Activated CD8-positive, alpha-beta memory T cell treated with anti-CD3 and anti-CD28 coated beads for 1 hour (primary cell): ENCODE measurements at places on chromosomes 1 and 21.

DNA sequence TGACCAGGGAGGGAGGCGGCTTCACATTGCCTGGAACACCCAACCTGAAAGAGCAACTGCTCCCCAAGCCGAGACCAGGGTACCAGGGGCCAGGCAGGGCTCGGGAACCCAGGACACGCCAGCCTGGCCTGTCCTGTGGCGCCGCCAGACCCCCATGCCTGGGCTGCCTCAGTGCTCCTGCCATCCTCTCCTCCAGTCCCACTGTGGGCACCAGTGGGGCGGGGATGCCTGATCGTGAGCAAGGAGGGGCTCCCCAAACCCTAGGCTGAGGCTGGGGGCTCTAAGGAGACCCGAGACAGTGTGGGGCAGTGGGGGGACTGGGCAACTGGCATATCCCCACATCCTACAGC is 45.1 kb downstream of the WNT9A start:
- DNase-seq = no peak

GRCh38 chr1:78375996-78376395 is 114.8 kb upstream of the PTGFR start:
- DNase-seq = no peak

GRCh38 chr1:180290265-180291001 is 60.4 kb downstream of the LHX4 start:
- no peak for DNase-seq

DNA sequence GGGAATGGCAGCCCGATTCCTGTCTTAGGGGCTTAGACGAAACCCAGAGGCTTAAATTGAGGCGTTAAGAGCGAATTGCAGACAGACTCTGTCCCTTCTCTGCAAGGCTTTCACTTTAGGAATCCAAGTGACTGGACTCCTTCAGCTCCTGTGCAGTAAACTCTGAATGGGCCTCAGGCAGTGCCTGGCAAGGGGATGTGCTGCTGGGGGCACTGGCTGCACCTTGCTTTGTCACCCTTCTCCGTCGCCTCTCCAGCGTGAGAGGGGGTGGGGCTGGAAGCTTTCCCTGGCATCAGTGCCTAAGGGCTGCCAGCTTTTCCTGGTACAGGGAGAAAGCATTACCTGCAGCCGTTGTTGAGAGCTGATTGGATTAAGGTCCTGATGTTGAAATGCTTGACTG is 39.9 kb upstream of the NFASC start:
- DNase-seq = no peak

GRCh38 chr1:176880955-176881595 is 283.4 kb downstream of the ASTN1 start:
- peak; percentile 24 for DNase-seq

DNA sequence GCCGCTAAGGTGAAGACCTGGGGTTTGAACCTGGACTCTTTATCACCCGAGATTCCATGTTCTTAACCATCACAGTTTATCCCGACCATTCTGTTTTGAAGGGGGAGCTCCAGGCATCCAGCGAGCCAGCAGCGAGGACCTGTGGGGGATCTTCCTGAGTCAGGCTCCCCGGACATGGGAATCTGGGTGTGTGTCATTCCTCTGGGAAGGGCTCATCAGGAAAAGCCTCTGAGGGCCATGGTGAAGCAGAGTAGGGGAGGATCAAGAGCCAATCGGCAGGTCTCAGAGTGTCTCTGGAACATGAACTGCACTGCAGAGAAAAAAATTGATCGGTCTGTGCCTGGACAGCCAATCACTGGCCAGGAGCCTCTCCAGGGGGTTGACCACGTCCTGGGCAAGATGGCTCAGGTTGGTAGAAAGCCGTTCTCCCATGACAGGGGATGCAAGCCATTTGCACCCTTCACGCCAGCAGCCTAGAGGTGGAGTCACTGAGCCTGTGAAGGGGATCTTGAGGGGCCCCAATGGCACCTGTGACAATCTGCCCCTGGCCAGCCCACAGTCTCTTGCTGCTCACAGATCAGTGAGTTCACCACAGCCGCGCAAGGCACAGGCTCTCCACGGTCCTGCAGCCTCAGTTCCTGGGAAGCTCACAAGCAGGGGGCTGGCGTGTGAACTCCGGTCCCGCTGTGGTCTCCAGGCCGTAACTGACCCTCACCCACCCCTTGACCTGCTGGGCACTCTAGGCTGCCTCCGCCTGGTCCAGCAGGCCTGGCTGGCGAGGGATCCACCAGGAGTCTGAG is 20.4 kb upstream of the ACTRT2 start:
- DNase-seq = no peak

GRCh38 chr1:231418101-231418740 is 3.9 kb downstream of the EGLN1 start:
- no peak for DNase-seq

- no peak for DNase-seq
These were observed 85.1 kb upstream of the CSF3R start for GRCh38 chr1:36567601-36568341.

- DNase-seq = no peak
These were observed 139.4 kb downstream of the DHRS3 start for GRCh38 chr1:12478612-12478985.

DNA sequence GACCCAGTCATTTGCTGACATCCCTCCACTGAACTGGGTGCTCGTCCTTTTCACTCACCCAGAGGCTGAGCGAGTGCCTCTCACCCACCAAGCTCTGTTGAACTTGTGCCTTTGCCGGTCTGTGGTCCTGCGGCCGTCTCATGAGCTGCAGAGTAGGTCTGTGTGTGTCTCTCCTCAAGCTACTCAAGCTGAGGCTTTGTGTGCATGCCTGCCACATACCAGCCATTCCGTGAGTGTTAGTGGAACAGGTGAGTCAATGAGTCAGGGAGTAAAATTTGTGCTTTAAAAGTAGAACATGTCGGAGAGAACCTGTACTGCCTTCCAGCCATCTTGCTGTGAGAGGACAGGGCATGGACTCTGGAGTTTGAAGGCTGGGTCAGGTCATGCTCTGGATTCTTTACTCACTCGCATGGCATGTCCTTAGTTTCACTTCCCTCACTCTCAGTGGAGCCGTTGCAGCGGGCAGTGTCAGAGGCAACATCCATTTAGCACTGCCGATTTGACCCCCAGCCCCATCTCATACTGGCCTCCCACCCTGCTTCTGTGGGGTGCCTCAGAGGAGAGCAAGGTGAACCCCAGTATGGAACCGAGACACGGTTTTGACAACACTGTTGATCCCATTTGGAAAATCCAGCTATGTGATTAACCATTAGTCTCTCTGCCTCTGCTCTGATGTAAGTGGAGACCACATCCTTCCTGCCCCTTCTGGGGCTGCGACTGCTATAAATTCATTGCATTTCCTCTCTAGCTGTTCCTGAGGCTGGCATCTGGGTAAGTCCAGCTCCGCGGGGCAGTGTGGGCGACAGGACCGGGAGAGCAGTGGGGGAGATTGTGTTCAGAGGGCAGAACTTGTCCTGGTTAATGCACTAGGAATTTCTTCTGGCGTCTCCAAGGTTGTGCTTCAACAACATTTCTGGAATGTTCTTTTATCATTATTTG is at the start of gene NLRP3:
Gene NLRP3 (plus strand): TSS at position 751 of the 939 bp plus-strand sequence. CDS start 2,628 bp downstream, outside the sequence.
- no peak for DNase-seq

GRCh38 chr1:176051402-176051801 is 155.7 kb downstream of the COP1 start:
- no peak for DNase-seq

GRCh38 chr1:167479331-167479979 is 38.9 kb downstream of the CD247 start:
- no peak for DNase-seq
